Activated CD8-positive, alpha-beta memory T cell treated with anti-CD3 and anti-CD28 coated beads for 36 hours (primary cell): ENCODE measurements at places on chromosomes 5 and 9. TPM values are rescaled to one million over a fixed set of nuclear protein-coding genes. Genes with fewer than 3 reads are reported as not detected.

The LHX3 gene
- total RNA-seq: not detected

The LCN2 gene
- not detected for total RNA-seq

The ENHO gene
- total RNA-seq: 0.61 TPM

The PLAC8L1 gene
- total RNA-seq: 0.46 TPM

The CSF1R gene
- not detected for total RNA-seq

The SYK gene
- total RNA-seq: not detected

The SLC34A1 gene
- not detected for total RNA-seq

The SLC38A9 gene
- 21.2 TPM for total RNA-seq

The PITX1 gene
- 0.10 TPM for total RNA-seq

The VPS13A gene
- total RNA-seq: 34.7 TPM

The CYSTM1 gene
- total RNA-seq: 20.7 TPM

The PRLR gene
- not detected for total RNA-seq

The WWC1 gene
- 1.9 TPM for total RNA-seq

The PARP8 gene
- 41.1 TPM for total RNA-seq

The INSL6 gene
- total RNA-seq: not detected

The URM1 gene
- 93.8 TPM for total RNA-seq

The PHF2 gene
- total RNA-seq: 19.7 TPM

The CNTNAP3B gene
- not detected for total RNA-seq

The DDX4 gene
- total RNA-seq: not detected

The GFI1B gene
- not detected for total RNA-seq

The SETX gene
- total RNA-seq: 35.8 TPM

The MSANTD3 gene
- total RNA-seq: 21.5 TPM

The FBXL7 gene
- not detected for total RNA-seq

The TPRN gene
- 11.1 TPM for total RNA-seq

The RASGEF1C gene
- total RNA-seq: not detected

The NAIF1 gene
- 13.3 TPM for total RNA-seq

The VLDLR gene
- 8.7 TPM for total RNA-seq

The C8G gene
- total RNA-seq: not detected

The PROP1 gene
- not detected for total RNA-seq

The FREM1 gene
- not detected for total RNA-seq

The EPB41L4A gene
- total RNA-seq: 0.13 TPM

The GPR151 gene
- total RNA-seq: not detected
